HCEC 1CT (cell line): ENCODE measurements at places on chromosomes 7 and 10.

GRCh38 chr10:28922127-28922526, 244.8 kb downstream of the BAMBI start:
- no peak for DNase-seq

DNA sequence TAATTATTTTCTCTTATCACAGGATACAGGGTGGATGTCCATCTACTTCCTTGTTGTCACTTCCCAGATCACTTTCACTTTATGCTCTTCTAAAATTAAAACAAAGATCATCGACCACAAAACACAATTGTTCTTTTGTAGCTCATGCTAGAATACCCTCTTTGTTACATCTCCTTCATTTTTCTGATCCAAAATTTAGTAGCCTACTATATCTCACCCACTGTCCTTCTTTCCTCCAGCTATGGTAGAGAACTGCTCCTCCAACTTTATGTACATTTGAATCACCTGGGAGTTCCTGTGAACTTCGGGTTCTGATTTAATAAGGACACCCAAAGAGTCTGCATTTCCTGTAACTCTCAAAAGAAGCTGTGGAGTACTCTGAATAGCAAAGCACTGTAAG, 1.2 kb upstream of the AHR start:
- no peak for DNase-seq

DNA sequence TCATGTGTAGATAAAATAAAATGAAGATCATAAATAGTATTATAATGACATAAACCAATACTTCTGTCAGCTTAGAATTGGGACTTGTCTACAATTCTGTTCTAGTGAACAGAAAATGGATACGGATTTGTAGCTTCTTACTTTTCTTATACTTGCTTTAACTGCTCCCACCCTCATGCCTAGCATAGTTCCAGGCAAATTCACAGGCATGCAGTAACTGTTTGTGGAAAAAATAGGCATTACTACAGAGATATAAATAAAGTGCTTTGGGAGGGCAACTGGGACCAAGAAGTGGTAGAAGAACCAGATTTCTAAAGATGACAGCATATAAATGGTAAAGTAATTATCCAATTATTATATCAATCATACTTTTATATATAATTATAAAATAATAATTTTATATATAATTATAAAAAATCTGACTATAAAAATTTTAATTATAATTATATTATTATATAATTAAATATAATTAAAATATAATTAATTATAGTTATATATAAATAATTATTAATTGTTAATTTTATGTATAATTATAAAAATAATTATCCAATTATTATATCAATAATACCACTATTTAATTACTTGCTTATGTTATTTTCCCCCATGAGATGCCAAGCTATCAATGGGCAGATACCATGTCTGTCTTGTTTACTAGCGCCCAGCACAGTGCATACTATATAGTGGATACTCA, 144.1 kb downstream of the NOC3L start:
- DNase-seq = no peak

GRCh38 chr10:33556103-33556502, 221.6 kb upstream of the NRP1 start:
- no peak for DNase-seq

GRCh38 chr10:86940677-86941076, 16.7 kb downstream of the MMRN2 start:
- DNase-seq = no peak

DNA sequence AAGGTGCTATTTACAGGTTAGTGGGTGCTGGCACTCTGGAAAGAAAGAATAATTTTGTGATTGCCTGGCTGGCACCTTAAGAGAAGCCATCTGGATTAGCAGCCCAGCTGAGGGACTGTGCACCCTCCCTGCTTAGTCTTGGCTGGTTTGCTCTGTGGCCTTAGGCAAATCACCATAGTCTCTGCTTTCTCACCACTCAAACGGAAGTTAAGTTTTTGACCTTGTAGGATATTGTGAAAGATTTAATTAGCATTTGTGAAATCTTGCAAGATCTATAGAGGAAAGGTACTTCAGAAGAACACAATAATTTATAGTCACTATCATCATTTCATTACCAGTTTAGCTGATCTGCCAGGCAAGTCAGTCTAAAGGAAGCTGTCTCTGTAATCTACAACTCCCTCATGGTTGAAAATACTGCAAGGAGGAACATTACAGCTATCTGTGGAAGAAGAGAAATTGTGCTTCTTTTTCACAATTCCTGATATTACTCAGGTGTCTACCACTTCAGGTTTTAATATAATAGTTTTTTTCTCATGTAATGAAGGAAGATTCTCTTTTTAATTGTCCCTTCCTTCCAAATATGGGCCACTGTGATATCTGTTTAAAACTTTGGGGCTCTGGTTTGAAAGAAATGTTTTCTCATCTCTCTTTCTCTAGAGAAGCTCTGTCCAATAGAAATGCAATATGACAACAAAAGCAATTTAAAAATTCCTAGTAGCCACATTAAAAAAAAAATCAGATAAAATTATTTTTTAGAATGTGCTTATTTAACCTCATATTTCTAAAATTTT, 219.6 kb downstream of the PTEN start:
- no peak for DNase-seq

DNA sequence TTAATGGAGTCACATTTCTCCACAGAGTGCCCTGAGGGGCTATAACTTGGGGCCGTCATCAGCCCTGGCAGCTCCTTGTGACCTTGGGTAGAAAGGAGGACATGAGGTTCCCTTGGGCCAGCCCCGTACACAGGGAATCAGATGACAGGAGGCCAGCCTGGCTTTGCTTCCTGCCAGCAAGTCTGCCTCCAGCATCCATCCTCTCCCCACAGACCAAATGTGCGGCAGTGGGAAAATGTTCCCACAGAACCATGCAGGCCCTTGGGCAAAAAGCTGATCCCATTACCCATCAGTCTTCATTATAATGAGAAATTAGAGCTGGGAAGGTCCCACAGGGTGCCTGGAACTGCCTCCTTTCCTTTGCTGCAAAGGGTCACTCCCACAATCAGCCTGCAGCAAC, 908.3 kb downstream of the GRID1 start:
- no peak for DNase-seq

DNA sequence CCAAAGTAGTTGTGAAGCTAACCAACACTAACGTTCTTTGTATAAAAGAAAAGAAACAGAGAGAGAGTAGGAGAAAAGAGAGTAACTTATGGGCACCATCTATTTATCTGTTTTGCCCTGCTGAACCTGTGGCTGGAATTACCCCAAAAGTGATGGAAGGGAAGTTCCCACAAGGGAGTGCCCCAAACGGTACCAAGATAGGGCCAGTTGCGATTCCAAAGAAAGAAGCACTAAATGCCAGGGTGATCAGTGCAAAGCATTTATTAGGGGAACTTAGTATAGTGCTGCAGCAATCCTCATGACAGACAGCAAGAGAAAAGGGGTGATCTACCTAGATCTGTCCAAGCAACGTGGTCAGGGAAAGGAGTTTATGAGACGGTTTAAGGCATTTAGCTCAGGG, 190.2 kb downstream of the SORCS3 start:
- DNase-seq = no peak

- no peak for DNase-seq
These were observed 183.0 kb upstream of the ANK3 start for GRCh38 chr10:60572511-60573194.

DNA sequence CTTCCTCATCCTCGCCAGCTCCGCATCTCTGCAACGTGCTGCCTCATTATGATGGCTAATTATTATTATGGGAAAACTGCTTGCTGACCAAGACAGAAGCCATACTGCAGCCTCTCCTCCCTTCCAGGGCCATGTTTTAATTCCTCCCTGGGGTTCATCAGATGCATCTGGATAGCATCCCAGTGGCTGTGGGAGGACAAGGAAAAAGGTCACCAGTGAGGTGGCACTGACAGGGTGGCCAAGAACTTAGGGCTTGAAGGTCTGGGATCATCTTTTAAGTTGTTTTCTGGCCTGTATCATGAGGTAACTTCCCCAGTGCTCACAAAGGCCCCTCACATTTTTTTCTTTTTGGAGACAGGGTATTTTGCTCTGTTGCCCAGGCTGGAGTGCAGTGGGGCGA, 39.6 kb downstream of the KCNH2 start:
- no peak for DNase-seq

DNA sequence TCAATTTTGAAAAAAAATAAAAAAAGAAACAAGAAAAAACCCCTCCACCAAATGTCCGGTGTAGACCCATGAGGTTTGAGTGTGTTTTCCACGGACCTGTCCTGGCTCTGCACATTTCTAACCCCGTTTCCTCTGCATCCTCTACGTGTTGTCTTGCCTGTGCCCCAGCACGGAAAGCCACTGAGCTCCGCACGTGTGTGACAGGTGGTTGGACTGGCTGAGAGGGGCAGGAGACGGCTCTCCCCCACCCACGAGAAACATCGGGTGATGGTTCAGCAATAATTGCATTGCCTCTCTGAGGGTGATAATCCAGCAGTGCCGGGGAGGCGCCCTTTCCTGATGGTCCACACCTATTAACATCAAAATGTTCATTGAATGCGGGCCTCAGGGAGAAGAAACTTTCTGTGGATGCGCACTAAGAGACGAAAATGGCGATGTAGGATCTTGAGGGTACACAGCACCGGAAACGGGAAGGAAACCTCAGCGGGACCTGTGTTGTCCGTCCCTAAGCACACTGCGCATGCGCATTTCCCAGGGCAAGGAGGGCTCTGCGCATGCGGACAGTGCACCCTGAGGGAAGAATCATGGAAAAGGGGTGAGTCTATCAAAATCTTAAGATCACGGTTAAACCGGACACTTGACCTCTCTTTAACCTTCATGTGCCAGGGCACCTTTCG, 470.1 kb upstream of the ADARB2 start:
- DNase-seq = no peak

- DNase-seq = no peak
These were observed 465.6 kb downstream of the PLXNA4 start for GRCh38 chr7:132110692-132111091.

- DNase-seq = no peak
These were observed 770.6 kb downstream of the CCSER2 start for GRCh38 chr10:85098835-85099521.
